ENCODE measurements at places on chromosomes 2 and 18.
A peak's percentile ranks its signal among the peaks of the same experiment; 100 is the strongest.

GRCh38 chr2:54597153-54597848, 126.2 kb upstream of the EML6 start:
- DNase-seq, result no peak

DNA sequence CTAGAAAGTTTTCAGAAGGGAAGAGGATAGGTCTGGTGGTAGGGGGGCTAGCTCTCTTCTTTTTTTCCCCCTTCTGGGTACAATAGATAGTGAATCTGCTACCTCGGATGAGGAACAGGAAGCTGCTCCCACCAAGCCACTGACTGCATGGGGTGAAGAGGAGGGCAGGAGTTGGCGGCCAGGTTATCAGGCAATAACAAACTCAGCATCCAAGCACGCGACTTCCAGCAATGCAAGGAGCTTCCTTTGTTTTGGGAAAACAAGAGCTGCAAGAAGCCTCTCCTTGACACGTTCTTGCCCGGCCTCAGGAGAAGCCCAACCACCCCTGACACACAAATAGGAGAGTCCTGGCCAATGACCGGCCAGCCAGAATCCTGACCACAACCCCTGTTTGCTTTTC, 32.2 kb downstream of the NHEJ1 start:
- no peak for DNase-seq

DNA sequence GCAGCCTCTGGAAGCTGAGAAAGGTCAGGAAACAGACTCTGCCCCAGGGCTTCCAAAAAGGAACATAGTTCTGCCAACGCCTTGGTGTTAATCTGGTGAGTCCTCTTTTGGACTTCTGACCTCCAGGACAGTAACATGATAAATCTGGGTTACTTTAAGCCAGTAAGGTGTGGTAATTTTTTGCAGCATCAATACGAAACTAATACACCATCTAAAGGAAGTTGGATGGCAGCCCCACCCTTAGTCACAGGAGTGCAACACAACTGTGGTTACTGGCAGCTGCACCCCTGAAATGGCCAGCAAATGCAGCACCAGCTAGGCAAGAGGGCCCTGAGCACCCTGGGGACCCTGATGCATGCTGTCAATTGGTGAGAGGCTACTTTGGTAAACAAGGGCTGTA, 25.8 kb downstream of the CREG2 start:
- DNase-seq, result peak; percentile 49

DNA sequence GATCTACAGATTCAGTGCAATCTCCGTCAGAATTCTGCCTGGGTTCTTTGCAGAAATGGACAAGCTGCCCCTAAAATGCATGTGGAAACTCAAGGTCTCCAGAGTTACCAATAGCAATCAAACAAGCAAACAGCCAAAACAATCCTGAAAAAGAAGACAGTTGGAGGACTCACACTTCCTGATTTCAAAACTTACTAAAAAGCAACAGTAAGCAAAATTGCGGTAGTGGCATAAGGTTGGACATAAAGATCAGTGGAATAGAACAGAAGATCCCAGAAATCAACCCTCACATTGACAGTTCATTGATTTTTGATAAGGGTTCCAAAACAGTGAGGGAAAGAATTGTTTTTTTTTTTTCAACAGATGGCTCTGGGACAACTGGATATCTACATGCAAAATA, 59.7 kb downstream of the NPPC start:
- DNase-seq, result no peak

- peak; percentile 37 for DNase-seq
These were observed 28.6 kb downstream of the DNMT3A start for GRCh38 chr2:25312958-25313710.

- DNase-seq, result no peak
These were observed 1.4 kb downstream of the DES start for GRCh38 chr2:219419331-219420197.

- no peak for DNase-seq
These were observed 86.1 kb upstream of the CTAGE1 start for GRCh38 chr18:22503803-22504202.

- DNase-seq, result peak; percentile 54
These were observed 16.4 kb upstream of the NFU1 start for GRCh38 chr2:69453475-69454129.

DNA sequence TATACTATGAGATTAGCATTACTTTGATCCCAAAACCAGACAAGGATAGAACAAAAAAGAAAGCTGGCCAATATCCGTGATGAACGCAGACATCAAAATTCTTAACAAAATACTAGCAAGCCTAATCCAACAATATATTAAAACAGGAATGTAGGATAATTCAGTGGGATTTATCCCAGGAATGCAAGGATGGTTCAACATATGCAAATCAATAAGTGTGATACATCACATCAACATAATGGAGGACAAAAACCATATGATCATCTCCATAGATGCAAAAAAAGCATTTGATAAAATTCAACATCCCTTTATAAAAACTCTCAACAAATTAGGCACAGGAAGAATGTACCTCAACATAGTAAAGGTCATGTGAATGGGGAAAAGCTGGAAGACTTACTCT, 158.5 kb downstream of the KCNE4 start:
- no peak for DNase-seq

GRCh38 chr2:86065512-86065911, 40.2 kb downstream of the POLR1A start:
- no peak for DNase-seq

DNA sequence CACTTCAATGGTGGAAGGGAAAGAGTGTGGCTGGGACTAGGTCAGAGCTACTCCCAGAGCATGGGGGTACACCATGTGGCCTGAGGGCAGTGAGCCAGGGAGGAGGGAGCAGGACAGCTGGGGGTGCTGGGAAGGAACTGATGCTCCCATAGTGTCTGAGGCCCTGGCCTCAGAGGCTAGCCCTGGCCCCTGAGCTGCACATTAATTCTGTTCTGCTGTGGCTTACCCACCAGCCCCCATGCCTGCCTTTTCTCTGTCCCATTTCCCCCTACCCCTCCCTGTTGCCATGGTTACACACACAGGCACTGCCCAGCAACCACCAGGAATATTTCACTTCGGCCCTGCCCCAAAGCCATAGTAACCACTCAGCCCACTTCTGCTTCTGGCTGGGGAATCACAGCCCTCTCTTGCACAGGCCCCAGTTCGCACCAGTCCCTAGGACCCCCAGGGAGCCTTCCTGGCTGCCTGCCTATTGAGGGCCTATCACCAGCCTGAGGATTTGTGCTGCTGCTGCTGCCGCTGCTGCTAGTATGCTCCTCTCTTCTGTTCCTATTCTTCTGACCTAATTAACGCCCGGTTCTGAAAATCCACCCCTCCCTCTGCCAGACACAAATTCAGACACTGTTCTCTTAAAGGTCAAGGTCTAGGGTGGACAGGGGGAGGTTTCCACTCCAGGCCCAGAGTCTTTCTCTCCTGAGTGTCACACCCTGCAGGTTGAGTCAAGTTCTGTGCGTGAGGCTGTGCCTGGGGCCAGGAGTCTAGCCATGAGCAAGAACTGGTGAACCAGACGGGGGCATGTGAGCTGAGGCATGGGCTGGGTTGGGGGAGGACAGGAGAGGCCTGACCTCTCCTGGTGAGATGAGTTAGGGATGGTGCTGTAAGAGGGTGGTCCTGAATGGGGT, 87.1 kb upstream of the MCFD2 start:
- DNase-seq, result no peak

DNA sequence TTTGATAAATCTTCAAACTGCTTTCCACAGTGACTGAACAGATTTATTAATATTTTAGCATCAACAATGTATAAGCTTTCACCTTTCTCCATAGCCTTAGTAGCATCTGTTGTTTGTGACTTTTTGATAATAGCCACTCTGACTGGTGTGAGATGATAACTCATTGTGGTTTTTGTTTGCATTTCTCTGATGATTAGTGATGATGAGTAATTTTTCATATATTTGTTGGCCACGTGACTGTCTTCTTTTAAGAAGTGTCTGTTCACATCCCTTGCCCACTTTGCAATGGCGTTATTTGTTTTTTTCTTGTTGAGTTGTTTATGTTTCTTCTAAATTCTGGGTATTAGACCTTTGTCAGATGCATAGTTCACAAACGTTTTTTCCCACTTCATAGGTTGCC, 952.9 kb downstream of the TRIB2 start:
- DNase-seq, result no peak

DNA sequence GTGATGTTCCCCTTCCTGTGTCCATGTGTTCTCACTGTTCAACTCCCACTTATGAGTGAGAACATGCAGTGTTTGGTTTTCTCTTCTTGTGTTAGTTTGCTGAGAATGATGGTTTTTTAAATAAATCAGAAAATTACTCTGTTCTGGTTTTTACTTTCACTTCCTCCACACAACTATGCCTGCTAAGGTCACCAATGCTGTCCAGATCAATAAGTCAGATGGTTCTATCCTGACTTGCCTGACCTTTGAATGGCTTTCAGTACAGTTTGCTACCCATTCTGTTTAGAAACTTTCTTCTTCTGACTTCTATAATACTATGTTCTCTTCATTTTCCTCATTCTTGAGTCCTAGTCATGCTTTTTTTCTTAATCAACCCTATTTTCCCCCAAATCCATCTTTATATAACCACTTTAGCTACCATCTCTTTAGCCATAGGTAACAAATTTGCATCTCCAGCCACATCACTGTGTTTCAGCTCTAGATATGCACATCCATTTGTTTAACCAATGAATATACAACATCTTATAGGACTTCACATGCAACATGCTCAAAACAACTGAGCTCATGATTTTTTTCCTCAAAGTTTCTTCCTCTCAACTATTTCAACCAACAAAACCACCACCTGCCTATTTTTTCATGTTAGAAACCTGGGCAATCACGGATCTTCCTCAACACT, 58.8 kb upstream of the SLC38A11 start:
- DNase-seq, result no peak

- DNase-seq, result no peak
These were observed 62.1 kb downstream of the RND3 start for GRCh38 chr2:150425121-150425955.

DNA sequence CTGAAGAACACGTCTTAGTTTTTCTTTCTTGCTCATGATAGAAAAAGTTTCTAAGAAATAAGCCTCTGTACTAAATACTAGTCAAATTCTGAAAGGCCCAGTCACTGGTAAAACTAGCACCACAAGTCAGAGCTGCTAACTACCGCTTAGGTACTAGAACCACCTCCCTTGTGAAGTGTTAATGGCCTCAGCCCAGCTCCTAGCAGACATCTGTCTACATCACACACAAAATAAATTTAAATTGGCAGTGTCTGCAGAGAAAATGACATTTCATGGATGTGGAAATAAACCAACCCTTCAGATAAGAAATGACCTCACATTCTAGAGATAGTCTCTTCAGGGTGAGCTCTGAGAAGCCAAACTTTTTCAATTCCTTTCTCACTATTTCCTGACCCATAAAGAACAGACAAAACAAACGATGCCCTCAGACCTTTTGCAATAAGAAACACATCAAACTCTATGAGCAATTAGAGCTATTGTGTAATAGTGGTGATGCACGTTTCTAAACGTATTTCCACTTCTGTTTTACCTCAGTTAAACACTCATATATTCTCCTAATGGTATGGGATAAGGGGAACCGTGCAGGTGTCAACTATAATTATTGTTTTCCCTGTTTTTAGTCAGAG, 70.3 kb upstream of the DSG1 start:
- DNase-seq, result no peak

GRCh38 chr2:204401114-204401513, 144.2 kb upstream of the PARD3B start:
- no peak for DNase-seq

- DNase-seq, result no peak
These were observed 67.3 kb downstream of the SMIM21 start for GRCh38 chr18:75360215-75360614.

DNA sequence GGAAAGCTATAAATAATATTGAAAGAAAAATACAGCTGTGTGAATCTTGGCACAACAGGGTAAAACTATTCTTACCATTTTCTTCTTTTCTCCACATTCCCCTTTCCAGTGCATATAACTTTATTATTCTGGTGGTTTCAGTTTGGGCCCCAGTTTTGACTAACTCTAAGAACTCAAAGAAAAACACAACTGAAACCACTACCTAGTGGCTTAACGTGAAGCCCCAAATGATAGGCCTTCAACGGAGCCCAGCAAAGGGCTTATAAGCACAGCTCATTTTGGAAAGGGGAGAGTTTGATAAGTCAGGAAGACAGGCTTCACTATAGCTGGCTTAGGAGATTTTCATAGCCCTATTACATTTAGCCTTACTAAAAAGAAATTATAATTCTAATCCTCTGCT, 62.4 kb downstream of the PPP1R1C start:
- no peak for DNase-seq

DNA sequence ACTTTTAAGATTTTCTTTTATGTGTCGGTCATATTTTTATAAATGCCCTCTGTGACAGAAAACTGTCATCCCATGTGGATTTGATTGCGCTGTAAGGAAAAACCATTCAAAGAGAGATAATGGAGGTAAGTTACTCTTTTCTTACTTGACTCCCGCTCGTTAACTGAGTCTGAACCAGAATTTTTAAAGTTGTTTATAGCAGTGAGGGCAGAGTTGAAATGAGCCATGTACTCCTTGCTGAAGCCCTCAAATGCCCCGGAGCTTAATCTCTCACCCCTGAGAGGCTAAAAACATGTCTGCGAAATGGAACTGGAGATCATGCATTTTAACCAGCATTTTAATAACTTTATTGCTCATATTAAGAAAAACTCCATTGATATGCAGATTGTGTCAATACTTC, 320.0 kb upstream of the SOX11 start:
- no peak for DNase-seq

DNA sequence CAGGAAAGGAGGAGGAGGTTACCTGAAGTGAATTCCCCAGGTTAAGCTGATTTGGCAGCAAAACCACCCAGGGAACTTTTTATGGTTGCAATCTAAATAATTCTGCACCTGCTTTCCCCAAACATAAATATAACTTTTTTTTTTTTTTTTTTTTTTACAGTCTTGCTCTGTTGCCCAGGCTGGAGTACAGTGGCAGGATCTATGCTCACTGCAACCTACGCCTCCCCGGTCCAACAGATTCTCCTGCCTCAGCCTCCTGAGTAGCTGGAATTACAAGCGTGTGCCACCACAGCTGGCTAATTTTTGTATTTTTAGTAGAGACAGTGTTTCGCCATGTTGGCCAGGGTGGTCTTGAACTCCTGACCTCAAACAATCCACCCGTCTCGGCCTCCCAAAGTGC, 16.1 kb upstream of the PPP1CB start:
- no peak for DNase-seq

DNA sequence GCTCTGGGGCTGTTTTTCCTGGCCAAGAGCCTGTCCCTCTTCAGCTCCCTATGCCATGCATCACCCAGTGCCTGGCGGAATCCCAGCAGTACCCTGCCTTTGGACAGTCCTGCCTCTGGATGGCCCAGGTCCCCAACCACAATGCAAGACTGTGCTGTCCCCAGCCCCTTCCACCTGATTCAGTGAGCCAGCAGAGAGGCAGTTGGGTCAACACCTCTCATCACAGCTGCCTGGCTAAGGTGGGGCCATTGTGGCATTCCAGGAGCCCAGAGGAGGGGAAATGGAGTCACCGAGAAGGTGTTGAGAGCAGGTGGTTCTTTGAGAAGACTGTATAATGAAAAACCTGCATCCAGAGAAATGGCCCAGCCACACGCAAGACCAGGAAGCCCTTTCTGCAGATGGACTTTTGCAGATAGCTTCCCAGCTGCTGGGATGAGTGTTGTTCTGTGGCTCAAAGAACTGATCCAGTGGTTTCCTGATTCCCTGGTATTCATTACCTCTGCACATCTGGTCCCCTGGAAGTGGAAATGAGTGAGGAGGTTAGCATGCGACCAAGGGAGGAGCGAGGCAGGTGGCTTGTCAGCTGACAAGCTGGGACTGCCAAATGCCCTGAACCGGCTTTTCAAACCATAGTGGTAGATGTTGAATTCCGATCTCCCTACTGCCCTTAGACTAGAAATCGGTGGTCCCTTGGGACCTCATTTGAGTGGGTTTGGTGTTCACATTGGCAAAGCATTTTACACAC, 1.7 kb upstream of the ASPRV1 start:
- no peak for DNase-seq

- DNase-seq, result no peak
These were observed 91.2 kb downstream of the MTA3 start for GRCh38 chr2:42659609-42660008.
